SIG-M5 (cell line): ENCODE measurements at places on chromosomes 11 and 22.

DNA sequence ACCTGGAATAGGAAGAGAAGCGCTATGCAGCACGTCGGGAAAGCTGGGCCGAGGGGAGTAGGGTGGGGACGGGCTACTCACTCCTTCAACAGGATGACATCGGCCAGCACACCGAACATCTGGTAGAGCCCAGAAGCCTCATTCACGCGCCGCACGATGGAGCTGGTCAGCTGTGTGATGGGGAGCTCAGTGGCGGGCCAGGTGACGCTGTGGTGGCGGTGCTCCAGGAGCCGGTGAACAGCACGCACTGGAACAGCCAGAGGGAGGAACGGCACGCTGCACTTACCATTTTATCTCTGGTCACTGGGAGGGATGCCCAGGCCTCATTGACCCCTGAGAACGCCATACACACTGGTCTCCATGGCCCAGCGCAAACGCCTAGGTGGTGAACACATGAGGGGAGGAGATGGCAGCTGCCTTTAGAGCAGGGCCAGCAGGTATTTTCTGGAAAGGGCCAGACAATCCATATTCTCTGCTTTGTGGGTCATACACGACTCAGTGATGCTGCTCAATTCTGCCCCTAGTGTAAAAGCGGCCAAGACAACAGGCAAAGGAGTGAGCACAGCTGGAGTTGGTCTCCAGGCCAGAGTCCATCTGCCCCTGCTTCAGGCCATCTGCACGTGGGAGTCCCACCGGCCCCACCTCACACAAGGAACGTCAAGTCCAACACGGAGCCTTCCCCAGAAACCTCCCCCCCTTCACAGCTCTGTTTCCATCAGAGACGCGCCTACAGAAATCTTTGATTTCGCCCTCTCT lies 8.8 kb downstream of the FOXRED2 start:
- no peak for DNase-seq

GRCh38 chr22:50305923-50306566 lies 1.4 kb downstream of the PLXNB2 start:
- no peak for DNase-seq

- no peak for DNase-seq
These were observed 22.0 kb downstream of the JAML start for GRCh38 chr11:118202599-118203422.

- DNase-seq, result no peak
These were observed 42.0 kb downstream of the CDKN1C start for GRCh38 chr11:2843551-2843950.

- DNase-seq, result no peak
These were observed 363.0 kb downstream of the CNTN5 start for GRCh38 chr11:99383648-99384245.

GRCh38 chr22:18970948-18971315 lies 34.8 kb upstream of the PRODH start:
- DNase-seq, result no peak

- DNase-seq, result no peak
These were observed 95.8 kb downstream of the TP53I11 start for GRCh38 chr11:44854741-44855492.

GRCh38 chr22:36184433-36185025 lies 17.1 kb downstream of the APOL4 start:
- no peak for DNase-seq

GRCh38 chr11:21137803-21138202 lies 468.4 kb downstream of the NELL1 start:
- no peak for DNase-seq

GRCh38 chr22:40320687-40321086 lies 25.6 kb upstream of the ADSL start:
- DNase-seq, result no peak

GRCh38 chr11:126604461-126604860 lies 249.0 kb downstream of the ST3GAL4 start:
- DNase-seq, result no peak

- DNase-seq, result no peak
These were observed 83.1 kb downstream of the MN1 start for GRCh38 chr22:27718186-27719035.

- DNase-seq, result no peak
These were observed 315.2 kb downstream of the BLID start for GRCh38 chr11:121800731-121801393.

GRCh38 chr11:73570415-73571114 lies 27.3 kb downstream of the FAM168A start:
- DNase-seq, result no peak

DNA sequence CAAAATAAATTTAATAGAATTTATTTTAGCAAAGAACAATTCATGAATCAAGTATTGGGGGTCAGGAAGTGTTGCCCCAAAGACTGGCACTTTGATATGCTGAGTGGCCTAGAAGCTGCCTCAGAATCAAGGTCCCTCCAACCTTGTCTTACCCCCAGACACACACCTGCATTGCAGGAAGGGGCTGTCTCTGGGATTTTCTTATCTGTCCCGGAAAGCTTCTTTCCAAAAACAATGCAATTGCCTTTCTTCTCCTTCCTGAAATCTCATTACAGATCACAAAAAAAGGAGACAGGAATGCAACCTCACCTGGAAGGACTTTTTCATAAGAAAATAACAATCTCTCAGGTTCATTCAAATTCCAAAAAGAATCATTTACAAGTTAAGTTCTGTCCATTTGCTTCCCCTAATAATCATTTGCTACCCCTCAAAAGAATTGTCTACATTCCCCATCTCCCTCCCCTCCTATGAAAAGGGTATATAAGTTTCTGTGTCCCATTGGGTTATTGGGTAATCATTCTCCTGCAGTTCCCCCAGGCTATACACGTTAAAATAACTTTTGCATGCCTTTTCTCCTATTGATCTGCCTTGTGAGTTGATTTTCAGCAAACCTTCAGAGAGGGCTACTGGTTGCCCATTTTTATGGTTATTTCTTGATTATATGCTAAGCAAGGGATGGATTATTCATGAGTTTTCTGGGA lies 21.3 kb downstream of the OR10A6 start:
- no peak for DNase-seq

DNA sequence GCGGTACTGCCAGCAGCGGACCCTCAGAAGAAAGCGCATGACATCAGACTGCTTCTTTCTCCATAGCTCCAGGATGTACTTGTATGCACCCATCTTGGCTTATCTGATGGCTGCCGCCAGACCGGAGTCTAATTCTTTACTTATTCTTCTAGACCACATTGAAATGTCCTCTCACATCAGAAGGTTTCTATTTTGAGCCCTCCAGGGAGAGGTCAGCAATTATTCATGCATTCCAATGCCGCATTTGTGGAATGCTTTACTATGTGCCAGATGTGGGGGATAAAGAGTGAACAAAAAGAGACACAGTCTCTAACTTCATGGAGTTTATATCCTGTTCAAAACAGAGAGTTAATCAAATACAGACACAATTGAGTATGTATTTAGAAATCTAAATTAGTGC lies 230.1 kb downstream of the MIAT start:
- no peak for DNase-seq

DNA sequence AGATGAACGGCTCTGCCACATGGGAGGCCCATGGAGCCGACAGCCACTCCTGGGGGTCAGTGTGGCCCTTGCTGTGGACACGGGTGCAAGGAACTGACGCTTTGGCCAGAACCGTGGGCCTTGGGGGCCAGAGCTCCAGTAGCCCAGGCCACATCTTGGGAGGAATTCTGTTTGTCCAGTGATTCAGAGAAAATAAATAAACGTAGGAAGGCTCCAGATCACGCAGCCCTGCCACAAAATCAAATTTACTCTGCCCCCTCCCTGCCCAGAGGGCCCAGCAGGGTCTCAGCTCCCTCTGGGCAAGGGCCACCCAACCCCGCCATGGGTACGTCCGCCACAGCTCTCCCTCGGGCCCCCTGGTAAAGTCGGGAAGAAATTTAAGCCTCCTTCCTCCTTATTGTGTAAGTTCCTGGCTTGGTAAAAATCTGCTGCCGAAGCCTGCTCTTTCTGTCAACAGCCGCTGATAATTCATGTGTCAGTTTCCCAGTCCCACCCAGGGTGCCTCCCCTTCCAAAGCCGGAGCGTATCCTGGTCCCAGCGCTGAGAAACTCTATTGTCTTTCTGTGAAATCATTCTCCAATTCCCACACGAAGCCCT lies 6.9 kb upstream of the MUC5AC start:
- DNase-seq, result no peak

GRCh38 chr11:2193099-2193887 lies 21.7 kb upstream of the TH start:
- DNase-seq, result no peak

GRCh38 chr11:10285148-10285802 lies 8.7 kb downstream of the SBF2 start:
- DNase-seq, result no peak

- DNase-seq, result no peak
These were observed 321 bp downstream of the RHBDD3 start for GRCh38 chr22:29267462-29267857.

GRCh38 chr11:121793291-121793690 lies 322.7 kb downstream of the BLID start:
- no peak for DNase-seq
